ENCODE measurements at places on chromosomes 4 and X. TPM values are rescaled to one million over a fixed set of nuclear protein-coding genes. Genes with fewer than 3 reads are reported as not detected.
A peak's percentile ranks its signal among the peaks of the same experiment; 100 is the strongest.

- no peak for DNase-seq
Measured at GRCh38 chr4:120070196-120070595, 3.5 kb upstream of the MAD2L1 start.

GRCh38 chrX:50913520-50913919 lies 3.0 kb downstream of the BMP15 start:
- DNase-seq: no peak

DNA sequence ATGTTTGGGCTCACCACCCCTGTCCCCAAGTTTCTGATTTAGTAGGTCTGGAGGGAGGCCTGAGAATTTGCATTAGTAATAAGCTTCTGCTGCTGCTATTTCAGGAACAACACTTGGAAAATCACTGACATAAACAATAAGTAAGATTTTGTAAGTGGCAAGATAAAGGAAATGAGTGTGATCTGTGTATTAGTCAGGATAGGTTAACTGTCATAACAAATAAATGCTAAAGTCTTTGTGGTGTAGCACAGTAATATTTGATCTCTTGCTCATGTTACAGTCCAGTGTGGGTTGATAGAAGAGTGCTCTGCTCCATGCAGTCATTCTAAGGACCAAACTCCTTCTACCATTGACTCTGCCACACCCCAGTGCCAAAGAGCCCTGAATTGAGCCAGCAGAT lies 67.0 kb downstream of the NHS start:
- DNase-seq: no peak

Gene FGFR3
- total RNA-seq: 8.1 TPM

DNA sequence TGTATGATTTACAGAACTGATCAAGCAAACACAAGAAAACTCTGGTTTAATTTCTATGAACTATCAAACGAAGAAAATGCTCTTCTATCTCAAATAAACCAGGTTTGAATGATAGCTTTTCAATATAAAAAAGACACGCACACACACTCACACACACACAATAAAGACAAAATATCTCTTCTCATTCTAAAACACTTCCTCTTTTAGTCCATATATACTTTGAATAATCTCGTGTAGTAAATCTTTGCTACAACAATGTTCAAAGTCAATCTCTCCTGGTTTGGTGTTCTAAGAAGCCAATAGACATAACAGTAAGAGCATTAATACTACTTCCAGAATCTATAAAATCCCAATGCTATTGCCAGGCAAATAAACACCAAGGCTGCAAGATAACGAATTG lies 13.3 kb downstream of the CXCL2 start:
- DNase-seq: no peak

- no peak for DNase-seq
Measured at GRCh38 chr4:40178672-40179071, 18.2 kb upstream of the RHOH start.

GRCh38 chr4:175306436-175306835 lies 388.3 kb downstream of the ADAM29 start:
- DNase-seq: no peak

DNA sequence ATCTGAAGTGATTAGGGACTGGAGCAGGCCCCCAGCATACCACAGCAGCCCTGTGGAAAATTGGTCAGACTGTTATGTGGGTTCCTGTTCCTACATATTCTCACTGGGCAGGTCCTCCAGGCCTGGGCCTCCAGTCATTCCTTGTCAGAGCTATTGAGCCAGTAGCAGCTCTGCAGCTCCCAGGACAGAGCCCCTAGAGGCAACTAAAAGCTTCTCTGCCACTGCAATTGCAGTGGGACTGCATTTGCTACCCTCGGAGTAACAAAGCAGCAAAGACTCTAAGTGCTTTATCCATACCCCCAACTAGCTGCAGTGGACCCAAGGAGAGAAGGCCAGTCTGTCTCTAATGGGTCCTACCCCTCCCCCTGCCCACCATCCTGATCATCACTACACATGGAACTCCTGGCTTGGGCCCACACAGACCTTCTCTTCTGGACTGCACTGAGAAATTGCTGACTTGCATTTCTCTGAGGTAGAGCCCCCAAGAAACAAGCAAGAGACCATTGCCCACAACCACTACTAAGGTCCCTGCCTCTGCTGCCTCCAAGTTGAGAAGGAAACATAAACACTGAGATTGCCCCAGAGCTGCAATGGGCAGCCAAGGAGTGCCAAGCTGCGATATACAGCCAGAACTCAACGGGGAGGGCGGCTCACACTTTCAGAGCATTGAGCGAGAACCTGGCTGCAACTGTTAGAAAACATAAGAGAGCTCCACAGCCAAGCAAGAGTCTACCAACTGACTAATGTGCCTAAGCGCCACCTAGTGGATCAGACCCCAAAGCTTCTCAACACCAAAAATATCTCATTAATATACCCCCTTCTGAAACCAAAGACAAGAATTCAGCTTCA lies 738.7 kb upstream of the NDST4 start:
- DNase-seq: peak; percentile 10

Gene WAS
- 0.29 TPM for total RNA-seq

GRCh38 chr4:185912779-185913178 lies 100.8 kb upstream of the SORBS2 start:
- no peak for DNase-seq

DNA sequence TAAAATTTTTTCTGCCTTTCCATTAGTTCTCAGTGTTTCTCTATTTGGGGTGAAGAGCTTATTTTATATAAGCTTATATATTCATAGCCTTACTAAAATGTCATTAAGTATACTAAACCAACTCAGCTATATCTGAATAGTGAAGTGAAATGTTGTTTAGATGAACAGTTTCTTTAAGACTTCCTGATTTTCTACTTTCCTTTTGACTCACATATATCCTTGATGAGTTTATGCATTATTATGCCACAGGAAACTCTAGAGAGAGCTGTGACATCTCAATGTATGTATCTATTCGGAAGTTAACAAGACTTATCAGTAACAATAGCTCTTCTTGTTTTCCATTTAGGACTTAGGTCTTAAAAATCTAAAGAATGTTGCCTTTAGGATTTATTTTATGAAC lies 1491.8 kb upstream of the IGFBP7 start:
- DNase-seq: no peak

Gene SORCS2
- total RNA-seq: 0.22 TPM

Gene FAM3A
- 24.8 TPM for total RNA-seq

Gene TMPRSS11D
- total RNA-seq: not detected

- no peak for DNase-seq
Measured at GRCh38 chrX:51459125-51459524, 37.3 kb downstream of the NUDT11 start.

DNA sequence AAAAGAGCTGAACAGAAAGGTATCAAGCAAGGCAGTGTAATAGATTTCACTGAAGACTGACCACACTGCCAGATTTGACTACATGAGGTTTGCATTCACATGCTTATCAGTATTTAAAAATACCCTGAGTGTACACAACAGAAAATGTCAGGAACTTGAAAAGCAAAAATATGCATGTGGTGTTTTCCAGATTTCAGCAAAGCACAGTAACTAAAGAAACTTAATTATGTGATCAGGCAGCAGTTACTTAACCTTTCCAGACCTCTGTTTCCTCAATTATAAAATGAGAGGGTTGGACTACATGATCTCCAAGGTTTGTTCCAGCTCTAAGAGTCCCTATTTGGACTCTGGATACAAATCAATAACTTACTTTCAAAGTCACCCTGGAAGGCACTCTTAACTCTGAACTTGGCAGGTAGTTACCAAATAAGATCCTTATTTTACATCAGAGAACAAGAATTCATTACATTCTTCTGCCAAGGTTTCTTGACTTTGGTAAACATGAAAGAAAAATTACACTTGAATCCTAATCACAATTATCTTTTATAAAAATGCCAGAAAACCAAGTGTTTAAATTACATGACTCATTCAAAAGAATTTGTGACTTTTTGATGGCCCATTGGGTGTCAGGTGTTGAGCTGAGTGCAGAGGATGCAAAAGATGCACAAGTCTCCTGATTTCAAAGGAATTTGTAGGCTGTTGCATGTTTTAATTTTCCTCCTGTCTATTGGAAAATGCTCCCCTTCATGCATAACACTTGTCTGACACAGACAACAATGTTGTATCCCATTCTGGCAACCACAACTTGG lies 241.6 kb downstream of the MGST2 start:
- no peak for DNase-seq

Gene SHROOM2
- 4.8 TPM for total RNA-seq

Gene SORBS2
- 20.3 TPM for total RNA-seq

- DNase-seq: peak; percentile 75
Measured at GRCh38 chrX:54999717-55000598, at the start of gene APEX2. Gene APEX2, plus strand, starts transcription at chrX:55000363. Its CDS starts 60 bp downstream, at chrX:55000423.

Gene CT83
- total RNA-seq: not detected

- DNase-seq: peak; percentile 12
Measured at GRCh38 chrX:106481341-106481740, 130.4 kb upstream of the RADX start.

- DNase-seq: no peak
Measured at GRCh38 chrX:87874043-87874442, 356.4 kb downstream of the KLHL4 start.

Gene HTN1
- not detected for total RNA-seq

DNA sequence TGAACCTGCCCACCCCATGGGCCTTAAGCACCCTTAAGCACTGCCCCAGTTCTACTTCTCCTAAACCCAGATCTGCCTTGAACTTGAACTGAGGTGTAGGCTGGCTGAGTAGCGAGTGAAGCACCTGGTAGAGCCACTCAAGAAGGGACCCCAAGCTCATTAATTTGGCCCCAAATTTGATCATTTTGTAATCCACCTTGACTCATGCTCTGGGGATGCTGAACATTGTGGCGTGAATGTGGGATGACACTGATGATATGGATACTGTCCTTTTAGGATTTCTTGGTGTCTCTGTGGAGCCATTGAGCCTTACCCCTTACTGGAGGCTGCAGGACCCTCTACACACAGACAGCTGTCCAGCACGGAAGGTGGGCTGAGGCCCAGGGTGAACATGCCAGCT lies at the start of gene ZNF157:
TSS of gene ZNF157 (plus strand) at position 301 of the 400 bp plus-strand sequence. CDS start at position 392, 91 bp downstream.
- no peak for DNase-seq

DNA sequence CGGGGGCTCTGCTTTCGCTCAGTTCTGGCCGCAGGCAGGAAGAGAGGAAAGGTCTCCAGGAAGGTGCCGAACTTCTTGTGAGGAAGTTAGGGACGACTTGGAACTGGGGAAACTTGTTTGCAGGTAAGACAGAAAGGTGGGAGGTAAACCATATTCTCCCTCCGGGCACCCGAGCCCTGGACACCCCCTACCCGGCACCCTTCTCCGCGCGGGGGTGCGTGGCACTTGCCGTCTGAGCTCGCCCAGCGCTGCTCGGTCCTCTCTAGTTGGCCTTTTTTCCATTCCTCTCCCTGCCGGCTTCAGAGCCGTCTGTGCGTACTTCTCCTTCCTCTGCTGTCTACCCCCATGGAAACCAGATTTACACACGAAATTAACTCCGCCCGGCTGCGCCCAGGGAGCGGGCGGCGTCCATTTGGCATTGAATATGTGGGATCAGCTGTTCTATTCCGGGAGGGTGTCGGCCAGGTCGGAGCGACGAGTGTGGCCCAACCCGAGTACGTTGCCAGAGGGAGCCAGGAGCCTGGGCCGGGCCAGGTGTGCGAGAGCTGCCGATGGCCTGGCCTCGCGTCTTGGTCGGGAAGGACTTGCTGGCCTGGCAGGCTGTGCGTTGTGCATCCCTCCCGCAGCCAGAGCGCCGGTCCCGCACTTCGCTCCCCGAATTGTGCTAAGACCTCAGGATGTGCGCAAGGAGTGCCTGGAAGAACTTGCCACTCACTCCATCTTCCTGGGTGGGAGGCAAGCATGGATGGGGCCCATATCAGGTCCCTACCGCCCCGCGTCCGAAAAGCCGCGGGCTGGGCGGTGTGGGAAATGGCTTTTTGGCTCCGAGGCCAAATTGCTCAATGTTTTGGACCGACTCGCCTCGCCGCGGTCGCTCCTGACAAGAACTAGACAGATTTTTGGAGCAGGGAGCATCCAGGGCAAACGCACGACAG lies 1.7 kb downstream of the PDGFRA start:
- DNase-seq: no peak

GRCh38 chr4:15771216-15772058 lies 6.7 kb upstream of the CD38 start:
- no peak for DNase-seq

- no peak for DNase-seq
Measured at GRCh38 chrX:137915466-137915865, 349.5 kb downstream of the ZIC3 start.

Gene PDGFRA
- not detected for total RNA-seq

Gene RHOXF1
- total RNA-seq: not detected

DNA sequence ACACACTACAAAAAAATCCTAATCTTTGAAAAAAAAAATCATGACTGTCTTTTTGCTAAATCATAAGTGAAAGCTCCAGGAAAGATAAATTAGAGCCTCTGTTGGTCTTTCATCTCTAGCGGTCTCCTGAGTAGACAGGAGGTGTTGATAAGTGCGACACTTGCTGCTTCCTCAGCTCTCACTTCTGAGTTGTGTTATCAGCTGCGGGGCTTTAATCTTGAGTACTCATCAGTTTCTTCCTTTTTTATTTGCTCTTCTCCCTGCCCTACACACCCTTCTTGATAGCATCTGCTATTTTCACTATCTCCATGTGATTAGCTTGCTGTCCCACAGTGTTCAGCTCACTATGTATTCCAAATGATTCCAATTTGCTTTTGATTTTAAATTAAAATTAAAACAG lies 1449.2 kb downstream of the C4orf33 start:
- DNase-seq: no peak

Gene PAGE1
- not detected for total RNA-seq

GRCh38 chr4:100799761-100800539 lies 282.1 kb upstream of the EMCN start:
- DNase-seq: no peak

All from epithelial cell of proximal tubule (primary cell).